GM23338 (cell line): ENCODE measurements at places on chromosomes 5 and 9.

GRCh38 chr5:71586052-71586940 is 844 bp upstream of the MCCC2 start:
- DNase-seq = peak; percentile 63

DNA sequence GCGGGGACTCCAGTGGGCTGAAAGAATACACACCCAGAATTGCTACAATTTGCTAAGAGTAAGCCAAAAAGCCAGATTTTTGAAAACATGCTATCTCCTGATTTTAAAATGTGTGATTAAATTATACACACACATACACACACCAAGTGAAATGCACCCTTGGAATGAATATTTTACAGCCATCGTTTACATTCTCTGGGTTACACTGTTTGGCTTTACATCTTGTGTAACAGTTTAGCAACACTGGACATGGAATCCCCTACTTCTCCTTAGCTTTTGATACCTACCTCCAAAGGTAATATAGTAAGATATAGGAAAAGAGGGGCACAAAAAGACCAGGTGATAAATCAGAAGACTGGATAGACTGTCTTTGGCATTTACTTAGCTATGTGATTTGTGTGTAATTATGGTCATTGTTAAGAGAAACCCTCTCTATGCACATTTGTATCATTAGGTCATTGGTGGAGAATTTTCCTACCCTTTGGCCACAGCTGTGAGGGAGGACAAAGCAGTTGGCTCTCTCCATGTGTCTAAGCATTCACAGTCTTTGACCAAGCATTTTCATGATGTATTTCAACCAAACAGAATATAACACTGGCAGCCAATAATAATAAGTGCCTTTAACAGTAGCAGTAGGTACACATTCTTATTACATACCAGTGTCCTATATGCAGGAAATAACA is 7.6 kb downstream of the SVEP1 start:
- DNase-seq = no peak

GRCh38 chr5:149782895-149783586 is 52.9 kb downstream of the PPARGC1B start:
- no peak for DNase-seq

GRCh38 chr5:83471405-83472212 is at the start of gene VCAN:
TSS of gene VCAN (plus strand) at chr5:83471744. CDS start at chr5:83483519, 11,775 bp downstream.
- peak; percentile 84 for DNase-seq

DNA sequence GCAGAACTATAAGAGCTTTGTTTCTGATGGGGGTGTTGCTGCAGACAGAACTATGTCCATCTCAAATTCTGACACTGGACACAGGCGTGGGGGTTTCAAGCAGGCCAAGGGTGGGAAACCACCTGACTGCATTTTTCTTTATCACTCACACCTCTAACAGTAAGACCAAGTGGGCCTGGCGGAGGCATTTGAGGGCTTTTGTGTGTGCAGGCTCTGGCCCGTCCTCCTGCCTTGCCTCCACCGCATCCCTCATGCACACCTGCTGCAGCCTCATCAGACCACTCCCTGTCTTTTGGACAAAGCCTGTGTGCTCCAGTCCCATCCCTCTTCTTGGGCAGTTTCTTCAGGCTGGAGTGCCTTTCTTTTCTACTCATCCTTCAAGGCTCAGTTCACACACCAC is 7.9 kb downstream of the OR13J1 start:
- DNase-seq = no peak

DNA sequence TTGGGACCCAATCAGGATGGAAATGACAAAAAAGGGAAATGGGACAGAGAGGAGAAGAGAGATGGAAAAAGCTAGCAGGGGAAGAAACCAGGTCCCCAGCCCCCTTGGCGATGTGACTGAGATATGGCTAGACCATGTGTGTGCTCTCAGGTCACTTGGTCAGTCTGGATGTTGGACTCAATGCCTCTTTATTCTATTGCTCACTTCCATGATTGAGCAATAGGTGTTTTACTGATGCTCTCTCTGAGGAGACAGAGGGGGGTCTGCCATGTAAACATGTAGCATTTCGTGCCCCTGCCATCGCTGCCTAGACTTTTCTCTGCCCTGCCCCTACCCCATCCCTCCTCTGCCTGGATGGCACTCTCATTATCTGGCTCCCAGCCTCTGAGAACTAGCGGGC is 150.6 kb downstream of the DROSHA start:
- DNase-seq = no peak

DNA sequence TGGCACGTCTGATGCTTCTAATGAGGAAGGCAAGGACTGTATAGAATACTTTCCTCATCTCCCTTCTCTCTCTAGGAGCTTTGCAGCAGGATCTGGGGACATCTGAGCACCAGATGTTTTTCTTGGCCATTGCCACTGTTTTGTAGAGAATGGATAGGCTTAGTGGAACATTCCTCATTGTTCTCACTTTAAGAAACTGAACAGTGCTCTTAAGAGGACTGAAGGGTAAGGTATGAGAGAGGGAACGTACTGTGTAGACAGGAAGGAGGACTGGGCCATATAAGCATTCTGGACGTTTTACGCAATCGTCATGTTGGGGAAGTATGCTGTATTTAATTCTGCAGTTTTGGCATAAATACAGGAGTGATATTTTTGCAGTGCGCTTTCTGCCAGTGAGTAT is 70.6 kb downstream of the SMARCA2 start:
- no peak for DNase-seq

- no peak for DNase-seq
Measured at GRCh38 chr5:171783051-171783450, 2.6 kb upstream of the SMIM23 start.

DNA sequence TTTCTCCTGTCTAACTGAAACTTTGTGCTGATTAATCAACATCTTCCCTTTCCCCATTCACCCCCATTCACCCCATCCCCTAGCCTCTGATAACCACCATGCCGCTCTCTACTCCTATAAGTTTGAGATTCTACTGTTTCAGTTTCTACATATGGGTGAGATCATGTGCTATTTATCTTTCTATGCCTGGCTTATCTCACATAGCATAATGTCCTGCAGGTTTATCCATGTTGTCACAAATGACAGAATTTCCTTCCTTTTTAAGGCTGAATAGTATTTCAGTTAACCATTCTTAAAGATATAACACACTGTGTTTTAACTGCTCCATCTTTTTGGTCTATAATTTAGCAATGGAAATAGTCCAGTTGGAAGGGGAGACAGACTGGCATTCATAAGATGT is 205.1 kb downstream of the SNCAIP start:
- DNase-seq = no peak

- DNase-seq = no peak
Measured at GRCh38 chr9:72979405-72980100, 26.7 kb upstream of the ALDH1A1 start.

DNA sequence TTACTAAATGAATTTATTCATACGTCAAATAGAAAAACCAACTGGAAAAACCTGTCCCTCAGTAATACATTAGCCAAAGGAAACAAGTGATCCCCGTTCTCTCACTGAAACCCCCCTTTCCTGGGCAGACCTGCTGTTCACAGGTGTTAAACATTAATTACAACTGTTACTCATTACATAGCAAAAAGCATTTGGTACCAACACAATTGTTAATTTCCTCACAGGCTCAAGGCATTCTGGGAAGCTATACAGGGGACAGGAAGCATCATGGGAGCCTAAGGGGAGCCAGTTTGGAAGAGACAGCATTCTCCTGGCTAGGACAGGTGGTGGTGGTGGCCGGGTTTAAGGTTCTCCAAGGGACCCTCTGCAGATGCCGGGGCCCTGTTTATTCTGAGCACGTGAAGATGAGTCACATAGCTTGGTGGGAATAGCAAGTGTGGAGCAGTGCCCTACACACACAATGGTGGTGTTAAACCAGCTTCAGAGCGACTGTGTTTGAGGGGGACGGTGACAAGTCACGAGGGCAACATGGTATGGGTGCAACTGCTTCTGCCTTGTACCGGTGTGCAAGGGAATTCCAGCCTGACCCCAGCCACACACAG is 62.6 kb upstream of the SLC25A51 start:
- no peak for DNase-seq

- peak; percentile 32 for DNase-seq
Measured at GRCh38 chr5:32794086-32794485, 83.0 kb downstream of the NPR3 start.

DNA sequence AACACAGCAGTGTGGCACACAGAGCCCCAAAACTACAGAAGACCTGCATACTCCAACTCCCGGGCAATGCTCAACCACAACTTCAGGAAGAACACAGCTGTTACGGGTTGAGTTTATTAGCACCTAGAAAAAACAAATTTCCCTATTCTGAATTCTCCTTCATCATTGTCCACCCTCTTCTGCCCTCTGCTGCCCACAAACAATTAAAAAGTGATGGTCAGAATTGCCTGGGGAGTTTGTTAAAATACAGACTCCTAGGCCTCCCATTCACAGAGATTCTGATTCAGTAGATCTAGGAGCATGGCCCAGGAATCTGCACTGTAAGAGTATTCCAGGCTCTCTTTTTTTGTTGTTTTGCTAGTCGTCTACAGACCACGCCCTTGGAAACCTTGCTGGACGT is 310.6 kb downstream of the NDUFS4 start:
- peak; percentile 49 for DNase-seq

DNA sequence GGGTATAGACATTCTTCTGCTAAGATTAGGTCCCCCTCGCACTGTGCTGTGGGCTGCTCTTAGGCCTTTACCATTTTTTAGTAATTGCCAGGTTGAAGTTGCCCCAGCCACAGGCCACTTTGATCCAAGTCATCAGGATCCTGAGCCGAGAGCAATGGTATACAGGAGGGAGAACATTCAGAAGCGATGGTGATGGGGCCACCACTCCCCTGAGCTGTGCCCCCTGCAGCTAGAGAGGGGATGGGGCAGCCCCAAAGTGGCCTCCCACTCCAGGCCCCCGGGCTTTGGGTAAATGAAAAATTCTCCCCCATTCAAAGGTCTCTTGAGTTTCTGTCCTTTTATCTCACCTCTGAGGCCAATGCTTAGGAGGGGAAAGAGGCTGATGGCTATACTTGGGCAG is 59.4 kb downstream of the MACROH2A1 start:
- no peak for DNase-seq

GRCh38 chr9:125536167-125536772 is 170.7 kb downstream of the MAPKAP1 start:
- no peak for DNase-seq

DNA sequence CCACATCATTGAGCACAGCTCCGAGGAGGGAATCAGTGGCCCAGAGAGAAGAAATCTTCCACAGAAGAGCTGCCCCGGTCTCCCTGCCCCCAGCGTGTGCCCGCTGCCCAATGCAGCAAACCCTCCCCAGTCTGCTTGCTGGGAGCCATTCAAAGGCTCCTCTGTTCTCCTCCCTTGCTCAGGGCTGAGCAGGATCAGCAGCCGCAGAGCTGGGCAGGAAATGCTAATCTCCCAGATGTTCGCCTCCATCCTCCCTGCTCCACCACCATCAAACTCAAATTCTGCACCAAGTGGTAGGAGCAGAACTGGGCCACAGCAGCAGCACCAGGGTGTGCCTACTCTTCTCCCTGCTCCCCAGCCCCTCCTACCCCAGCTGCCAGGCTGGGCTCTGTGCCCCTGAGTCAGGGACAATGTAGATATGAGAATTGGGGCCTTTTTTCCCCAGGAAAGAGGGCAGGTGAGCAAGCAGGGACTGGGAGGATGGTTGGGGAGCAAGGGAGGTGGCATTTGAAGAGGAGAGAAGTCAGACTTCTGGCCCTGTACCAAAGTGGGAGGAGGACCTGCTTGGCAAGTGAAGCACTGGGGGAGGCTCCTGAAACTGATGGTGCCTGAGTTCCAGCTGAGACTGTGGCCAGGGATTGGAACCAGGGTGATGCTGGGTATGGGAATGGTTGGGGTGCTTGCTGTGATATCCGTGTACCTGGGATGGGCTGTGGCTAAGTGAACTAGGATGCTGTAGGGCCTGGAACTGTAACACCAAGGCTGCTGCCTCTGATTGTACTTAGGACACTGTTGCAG is 1.9 kb upstream of the PCDH1 start:
- peak; percentile 47 for DNase-seq
